ENCODE measurements at places on chromosomes 5 and 9. TPM values are rescaled to one million over a fixed set of nuclear protein-coding genes. Genes with fewer than 3 reads are reported as not detected.

GRCh38 chr5:168409591-168410458 is 76.4 kb upstream of the RARS1 start:
- DNase-seq = no peak

DNA sequence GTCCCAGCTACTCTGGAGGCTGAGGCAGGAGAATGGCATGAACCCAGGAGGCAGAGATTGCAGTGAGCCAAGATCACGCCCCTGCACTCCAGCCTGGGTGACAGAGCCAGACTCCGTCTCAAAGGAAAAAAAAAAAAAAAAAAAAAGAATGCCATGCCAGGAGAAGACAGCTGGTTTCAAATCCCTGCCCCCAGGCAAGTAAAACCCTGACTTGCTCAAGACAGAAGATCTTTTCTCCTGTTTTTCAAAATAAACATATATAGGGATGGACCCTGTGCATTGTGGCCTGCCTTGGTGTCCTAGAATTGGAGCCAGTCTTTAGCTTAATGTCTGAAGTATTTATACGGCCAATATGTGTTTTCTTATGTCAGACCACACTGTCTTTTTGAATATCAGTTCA is 177.1 kb downstream of the NR3C1 start:
- DNase-seq = no peak

GRCh38 chr5:59380350-59380951 is 513.1 kb downstream of the PDE4D start:
- peak; percentile 51 for DNase-seq

UCK1 gene
- 11.4 TPM for total RNA-seq

GRCh38 chr5:123066016-123066415 is 23.0 kb upstream of the PRDM6 start:
- no peak for DNase-seq

GRCh38 chr5:171431251-171431777 is 11.9 kb downstream of the FGF18 start:
- no peak for DNase-seq

KCNV2 gene
- total RNA-seq = not detected

DNA sequence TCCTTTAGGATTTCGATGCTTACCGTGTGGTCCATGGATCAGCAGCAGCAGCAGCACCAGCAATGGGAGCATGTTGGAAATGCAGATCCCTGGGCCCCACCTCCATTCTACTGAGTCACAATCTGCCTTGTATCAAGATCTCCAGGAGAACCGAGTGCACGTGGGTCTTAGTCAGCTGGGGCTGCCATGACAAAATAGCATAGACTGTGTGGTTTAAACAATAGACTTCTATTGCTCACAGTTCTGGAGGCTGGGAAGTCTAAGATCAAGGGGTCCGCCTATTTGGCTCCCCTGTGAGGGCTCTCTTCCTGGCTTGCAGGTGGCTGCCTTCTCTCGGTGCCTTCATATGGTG is 1.3 kb upstream of the PROP1 start:
- no peak for DNase-seq

DNA sequence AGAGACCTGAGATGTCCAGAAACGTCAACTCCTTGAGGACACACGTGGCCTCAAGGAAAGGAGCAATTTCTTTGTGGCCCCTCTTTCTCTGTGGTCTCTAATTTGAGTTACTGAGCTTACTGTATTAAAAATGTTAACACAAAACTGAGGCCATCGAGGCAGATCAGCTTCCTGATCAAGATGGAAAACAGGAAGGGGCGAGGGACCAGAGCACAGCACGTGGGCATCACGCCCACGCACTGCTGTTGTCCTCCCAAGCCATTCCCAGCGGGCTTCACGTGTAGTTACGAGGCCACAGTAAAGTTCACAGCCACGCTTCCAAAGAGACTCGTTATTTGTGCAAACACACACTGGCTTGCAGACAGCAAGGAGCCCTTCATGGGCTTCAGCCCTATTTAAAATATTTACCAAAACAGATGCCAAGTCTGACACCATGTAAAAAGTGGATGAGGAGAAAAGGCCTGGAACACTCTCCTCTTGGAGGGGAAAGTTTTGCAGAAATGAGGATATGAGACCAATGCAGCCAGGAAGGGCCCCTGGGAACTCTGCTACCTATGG is 149.5 kb downstream of the ROR2 start:
- no peak for DNase-seq

PLPP1 gene
- 89.5 TPM for total RNA-seq

- DNase-seq = no peak
Measured at GRCh38 chr5:92991581-92992067, 589.4 kb downstream of the NR2F1-AS1 start.

DNA sequence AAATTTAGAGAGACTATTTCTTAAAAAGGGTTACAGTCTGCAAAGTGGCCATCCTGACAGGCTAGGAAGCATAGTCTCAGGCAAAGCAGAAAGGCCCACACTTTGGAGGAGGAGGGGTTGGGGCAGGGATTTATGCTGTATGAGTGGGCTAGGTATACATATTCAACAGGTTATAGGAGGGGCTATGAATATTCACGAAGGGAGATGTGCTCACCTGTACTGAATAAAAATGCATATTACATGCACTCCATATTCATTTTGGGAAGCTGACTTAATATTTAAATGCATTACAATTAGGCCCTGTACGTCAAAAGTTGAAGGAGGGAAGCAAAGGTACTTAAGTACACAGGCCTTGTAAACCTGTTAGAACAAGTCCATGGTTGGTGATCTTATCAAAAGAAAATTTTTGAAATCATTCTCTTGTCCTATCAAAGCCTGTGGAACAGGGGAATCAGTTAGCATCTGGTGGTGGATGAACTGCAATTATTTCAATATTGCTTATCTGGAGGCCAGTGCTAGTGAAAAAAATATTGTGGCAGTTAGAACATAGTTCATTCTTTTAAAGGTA is 1.6 kb downstream of the CENPP start:
- no peak for DNase-seq

UGT3A1 gene
- total RNA-seq = 2.5 TPM

FGD3 gene
- total RNA-seq = 5.9 TPM

GRCh38 chr5:119840175-119840574 is 210.8 kb downstream of the FAM170A start:
- no peak for DNase-seq

GRCh38 chr5:36703245-36703860 is 96.9 kb downstream of the SLC1A3 start:
- no peak for DNase-seq

GRCh38 chr5:113507601-113508000 is 5.9 kb upstream of the YTHDC2 start:
- DNase-seq = no peak

DNA sequence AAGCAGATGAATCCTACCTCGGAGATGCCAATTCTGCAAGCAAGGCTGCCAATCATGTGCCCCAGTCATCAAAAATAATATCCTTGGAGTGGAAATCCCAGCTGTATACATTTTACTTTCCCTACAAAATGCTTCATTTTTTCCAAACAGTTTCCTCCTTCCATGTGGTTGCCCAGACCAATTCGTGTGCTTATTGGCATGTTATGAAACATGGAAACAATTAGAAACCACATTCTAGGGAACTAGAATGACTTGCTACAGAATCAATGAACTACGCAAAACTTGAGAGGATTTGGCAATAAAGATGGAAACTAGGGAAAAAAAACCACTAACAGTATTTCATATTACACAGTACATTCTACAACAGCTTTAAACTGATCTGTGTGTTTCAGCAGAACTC is 584.5 kb upstream of the DMAC1 start:
- peak; percentile 89 for DNase-seq

- DNase-seq = no peak
Measured at GRCh38 chr9:37705787-37706186, 47.8 kb upstream of the TRMT10B start.

PCDHB2 gene
- total RNA-seq = 3.1 TPM

- peak; percentile 74 for DNase-seq
Measured at GRCh38 chr9:130846487-130847305, 11.6 kb downstream of the ABL1 start.

SLC25A2 gene
- total RNA-seq = 1.4 TPM

- DNase-seq = no peak
Measured at GRCh38 chr5:107401470-107402122, 269.1 kb downstream of the EFNA5 start.

DNA sequence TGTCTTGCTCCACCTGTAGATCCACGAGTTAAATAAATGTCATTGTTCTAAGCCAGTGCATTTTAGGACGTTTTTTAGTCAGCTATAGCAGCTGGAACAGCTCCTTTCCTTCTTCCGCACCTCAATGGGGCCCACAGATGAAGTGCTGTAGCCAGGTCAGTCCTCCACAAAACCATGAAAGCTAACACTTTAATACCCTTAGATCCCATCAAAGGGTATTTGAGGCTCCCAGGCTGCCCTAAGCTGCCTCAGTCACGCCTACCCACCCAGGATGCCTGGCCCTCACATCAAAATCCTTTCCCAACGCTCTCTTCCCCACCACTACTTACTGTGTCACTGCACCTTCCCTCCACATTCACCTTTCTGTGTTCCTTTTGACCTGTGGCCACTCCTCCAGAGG is 44.1 kb upstream of the ACO1 start:
- no peak for DNase-seq

TRAF1 gene
- 4.1 TPM for total RNA-seq
